ENCODE measurements at places on chromosomes 2 and 18. TPM values are rescaled to one million over a fixed set of nuclear protein-coding genes. Genes with fewer than 3 reads are reported as not detected.

Gene IL1F10
- not detected for total RNA-seq

Gene ELOA2
- not detected for total RNA-seq

Gene ELAC1
- total RNA-seq = 8.3 TPM

Gene ACMSD
- 18.2 TPM for total RNA-seq

Gene ST8SIA3
- 0.06 TPM for total RNA-seq

Gene PGAP1
- 31.6 TPM for total RNA-seq

Gene TMEM169
- 4.3 TPM for total RNA-seq

Gene SS18
- total RNA-seq = 128 TPM

Gene HJURP
- total RNA-seq = 13.3 TPM

Gene SGPP2
- 14.8 TPM for total RNA-seq

Gene CTLA4
- total RNA-seq = 0.29 TPM

Gene DES
- total RNA-seq = 582 TPM

Gene ACADL
- 16.1 TPM for total RNA-seq

Gene GAREM1
- total RNA-seq = 27.9 TPM

Gene RNU2-63P
- 29.7 TPM for total RNA-seq

Gene PREB
- total RNA-seq = 27.2 TPM

Gene NGEF
- 1.7 TPM for total RNA-seq

Gene EFEMP1
- total RNA-seq = 75.9 TPM

Gene DSEL
- total RNA-seq = 29.2 TPM

Gene CHRND
- 5.5 TPM for total RNA-seq

Gene RAPH1
- total RNA-seq = 40.2 TPM

Gene DSG2
- total RNA-seq = 34.3 TPM

Gene WDR33
- total RNA-seq = 51.6 TPM

Gene IL37
- total RNA-seq = not detected

Gene ALLC
- not detected for total RNA-seq

Gene SERPINB11
- total RNA-seq = not detected

Gene ACTR2
- 89.3 TPM for total RNA-seq

Gene FIGN
- 6.1 TPM for total RNA-seq

Gene HMSD
- total RNA-seq = 0.18 TPM

Gene SH3RF3
- 6.9 TPM for total RNA-seq

Gene MOCOS
- 0.53 TPM for total RNA-seq

Gene ARMC9
- 28.2 TPM for total RNA-seq

Gene KLHL41
- total RNA-seq = 613 TPM

Gene CASP10
- total RNA-seq = 23.4 TPM

Gene SPEG
- total RNA-seq = 39.6 TPM

Gene TDRD15
- 0.06 TPM for total RNA-seq

Gene PROKR1
- total RNA-seq = 0.23 TPM

Gene ERFE
- total RNA-seq = 5.1 TPM

Gene GDF7
- 14.5 TPM for total RNA-seq

Gene TBR1
- total RNA-seq = 0.29 TPM

Gene DNAJC5G
- 0.12 TPM for total RNA-seq

Gene DOK6
- 15.8 TPM for total RNA-seq

Gene GPR17
- total RNA-seq = 0.18 TPM

Gene CD207
- total RNA-seq = not detected

Gene TXNL1
- 47.4 TPM for total RNA-seq

Gene CENPA
- 5.3 TPM for total RNA-seq

Gene SLC9A2
- total RNA-seq = 5.7 TPM

Gene DUSP19
- total RNA-seq = 6.4 TPM

Gene ALPI
- total RNA-seq = not detected

Data from metanephros (tissue), 2 donors.